ENCODE measurements at places on chromosomes 3 and 15.
A peak's percentile ranks its signal among the peaks of the same experiment; 100 is the strongest.

- H3K36me3 ChIP-seq = no peaks in the 10 kb centered on the region
- peak overlapping the region; percentile 89 for H3K27ac ChIP-seq
- DNase-seq = no peak
- H3K27me3 ChIP-seq = no peaks in the 10 kb centered on the region
- H3K4me1 ChIP-seq = no peaks in the 10 kb centered on the region
Observed at GRCh38 chr3:113514265-113514769, 639 bp downstream of the SPICE1 start.

DNA sequence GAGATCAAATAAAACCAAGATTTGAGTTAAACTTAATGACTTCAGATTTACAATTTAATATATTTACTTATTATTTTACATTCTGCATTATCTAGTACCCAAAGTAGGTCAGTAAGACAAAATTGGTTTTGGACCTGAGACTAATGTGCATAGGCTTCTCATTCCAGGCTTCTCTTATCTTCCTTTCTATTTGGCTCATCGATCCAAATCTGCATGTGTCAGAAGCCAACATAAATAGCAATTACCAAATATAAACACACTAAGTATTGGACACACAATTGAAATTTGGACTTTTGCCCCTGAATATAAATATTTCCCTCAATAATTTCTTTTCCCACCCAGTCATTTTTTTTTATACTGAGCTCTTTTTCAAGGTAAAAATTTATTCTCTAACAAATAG lies 290.6 kb upstream of the ARHGEF26 start:
- H3K4me3 ChIP-seq = no peak overlapping the region
- H3K27ac ChIP-seq = no peak overlapping the region
- H3K27me3 ChIP-seq = no peaks in the 10 kb centered on the region
- H3K4me1 ChIP-seq = no peaks in the 10 kb centered on the region

DNA sequence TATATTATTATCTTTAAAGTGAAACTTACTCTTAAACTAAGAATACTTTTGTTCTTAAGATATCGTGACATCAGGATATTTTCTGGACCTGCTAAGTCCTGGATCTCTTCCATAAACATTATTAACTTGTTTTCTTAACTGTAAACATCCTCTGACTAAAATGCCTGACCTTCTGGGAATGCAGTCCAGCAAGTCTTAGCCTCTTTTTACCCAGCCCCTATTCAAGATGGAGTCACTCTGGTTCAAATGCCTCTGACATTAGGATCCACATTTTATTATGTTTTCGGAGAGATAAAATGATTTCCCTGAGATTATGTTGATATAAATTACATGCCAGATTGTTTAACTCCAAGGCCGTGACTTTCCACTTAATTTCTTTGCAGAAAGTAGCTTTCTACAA lies 37.6 kb downstream of the OSTN start:
- no peaks in the 10 kb centered on the region for H3K36me3 ChIP-seq
- H3K4me1 ChIP-seq = no peaks in the 10 kb centered on the region
- no peaks in the 10 kb centered on the region for H3K27me3 ChIP-seq
- H3K4me3 ChIP-seq = no peak overlapping the region
- no peak for DNase-seq

DNA sequence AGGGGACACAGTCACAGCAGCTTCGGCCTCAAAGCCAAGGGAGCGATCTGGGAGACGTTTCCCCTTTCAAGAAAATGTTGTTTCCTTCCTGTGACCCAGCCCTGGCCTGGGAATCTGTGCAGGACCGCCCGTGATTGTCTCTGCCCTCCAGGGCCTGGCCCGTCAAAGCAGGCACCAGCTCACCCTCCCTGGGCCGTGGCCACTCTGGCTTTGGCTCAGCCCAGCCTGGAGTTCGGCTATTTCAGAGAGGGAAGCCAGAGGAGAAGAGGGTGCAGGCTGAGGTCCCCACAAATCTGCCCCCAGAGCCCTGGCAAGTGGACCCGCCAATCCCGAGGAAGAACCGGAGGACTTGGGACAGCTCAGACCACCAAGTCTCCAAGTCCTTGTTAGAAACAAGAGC lies 12.7 kb downstream of the GATA2 start:
- H3K36me3 ChIP-seq = no peaks in the 10 kb centered on the region
- H3K4me1 ChIP-seq = no peaks in the 10 kb centered on the region
- peaks cover 3% of the 10 kb centered on the region for H3K27me3 ChIP-seq
- DNase-seq = no peak
- no peak overlapping the region for H3K4me3 ChIP-seq
- no peak overlapping the region for H3K27ac ChIP-seq

- H3K27ac ChIP-seq = no peak overlapping the region
- H3K27me3 ChIP-seq = no peaks in the 10 kb centered on the region
- no peak for DNase-seq
- H3K36me3 ChIP-seq = no peaks in the 10 kb centered on the region
Observed at GRCh38 chr3:100637197-100637631, 27.8 kb downstream of the ADGRG7 start.

DNA sequence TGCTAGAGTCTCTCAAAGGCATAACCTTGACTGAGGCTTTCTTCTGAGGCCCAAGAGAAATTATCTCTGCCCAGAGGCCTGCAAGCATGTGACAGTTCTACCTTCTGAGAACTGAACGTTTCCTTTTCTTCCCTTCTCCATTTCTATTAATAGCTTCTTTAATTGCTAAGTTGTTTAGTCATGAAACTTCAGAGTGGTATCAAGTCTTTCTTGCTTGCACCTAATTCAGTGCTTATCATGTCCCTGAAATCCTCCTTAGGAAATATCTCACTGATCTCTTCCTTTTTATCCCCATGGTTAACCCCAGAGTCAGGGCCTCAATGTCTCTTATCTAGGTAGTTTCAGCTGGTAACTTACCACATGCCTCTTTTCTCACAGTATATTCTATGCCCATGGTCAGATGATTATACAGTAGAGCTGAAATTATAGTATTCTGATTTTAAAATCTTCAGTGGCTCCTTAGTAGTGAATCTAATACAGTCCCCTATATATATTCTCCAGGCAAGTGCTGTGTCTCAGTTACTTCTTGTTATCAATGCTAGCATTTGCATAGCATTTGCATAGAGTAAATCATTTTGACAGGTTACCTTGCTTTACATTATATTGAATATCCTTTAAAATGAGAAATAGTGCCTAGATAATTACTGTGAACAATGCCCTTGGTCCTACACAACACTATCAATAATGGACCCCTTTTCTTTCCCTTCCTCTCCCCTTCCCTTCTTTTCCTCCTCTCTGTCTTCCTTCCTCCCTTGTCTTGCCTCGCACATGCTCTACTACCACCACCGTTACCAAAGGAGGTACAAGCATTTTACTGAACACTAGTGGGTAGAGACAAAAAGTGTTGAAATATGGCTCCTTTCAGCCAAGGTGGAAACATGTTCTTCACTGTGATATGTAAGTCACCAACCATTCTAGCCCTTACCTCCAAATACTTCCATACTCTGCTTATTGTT lies 33.0 kb downstream of the KBTBD8 start:
- H3K4me1 ChIP-seq = no peaks in the 10 kb centered on the region
- no peaks in the 10 kb centered on the region for H3K27me3 ChIP-seq
- DNase-seq = no peak
- H3K4me3 ChIP-seq = no peak overlapping the region
- no peaks in the 10 kb centered on the region for H3K36me3 ChIP-seq
- no peak overlapping the region for H3K27ac ChIP-seq

GRCh38 chr3:182484682-182485081 lies 308.6 kb upstream of the ATP11B start:
- no peak overlapping the region for H3K27ac ChIP-seq
- no peaks in the 10 kb centered on the region for H3K4me1 ChIP-seq
- H3K36me3 ChIP-seq = no peaks in the 10 kb centered on the region
- no peak overlapping the region for H3K4me3 ChIP-seq

DNA sequence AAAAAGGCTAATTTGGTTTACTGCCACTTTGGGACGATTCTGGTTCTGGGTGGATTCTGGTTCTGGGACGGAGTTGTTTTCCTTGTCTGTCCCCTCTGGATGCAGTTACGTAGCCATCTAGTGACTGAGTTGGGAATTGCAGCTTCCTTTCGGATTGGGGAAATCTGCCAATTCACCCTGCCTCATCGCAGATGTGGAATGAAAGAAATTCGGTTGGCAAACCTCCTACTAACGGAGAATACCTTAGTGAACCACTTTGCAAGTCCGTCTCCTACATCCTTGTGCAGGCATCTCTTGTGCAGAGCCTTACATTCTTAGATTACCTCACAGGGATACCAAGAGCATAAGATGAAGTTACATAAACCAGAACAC lies 31.5 kb upstream of the AP4E1 start:
- H3K4me1 ChIP-seq = peaks cover 3% of the 10 kb centered on the region
- H3K27ac ChIP-seq = peak overlapping the region; percentile 56
- peak overlapping the region; percentile 43 for H3K4me3 ChIP-seq
- no peaks in the 10 kb centered on the region for H3K36me3 ChIP-seq
- peak; percentile 65 for DNase-seq
- no peaks in the 10 kb centered on the region for H3K27me3 ChIP-seq

GRCh38 chr3:173652093-173652492 lies 254.5 kb downstream of the NLGN1 start:
- no peak for DNase-seq
- no peak overlapping the region for H3K27ac ChIP-seq
- no peaks in the 10 kb centered on the region for H3K27me3 ChIP-seq

DNA sequence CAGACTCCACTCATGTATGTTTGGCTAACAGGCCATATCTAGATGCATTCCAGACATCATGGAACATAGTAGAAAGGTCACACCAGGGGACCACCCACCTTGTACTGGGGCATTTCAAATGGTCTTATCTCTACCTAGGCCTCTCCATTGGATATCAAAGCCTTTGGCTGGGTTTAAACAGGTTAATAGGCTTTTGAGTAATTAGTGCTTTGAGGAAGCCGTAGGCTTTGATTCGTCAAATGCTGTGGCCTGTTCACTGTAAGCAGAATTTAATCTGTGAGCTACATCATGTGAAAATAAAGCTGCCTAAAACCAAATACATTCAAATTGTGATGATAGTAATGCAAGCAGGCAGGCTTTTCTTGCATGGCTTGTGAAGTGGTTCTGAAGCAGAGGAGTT lies 129.5 kb downstream of the ST8SIA2 start:
- no peaks in the 10 kb centered on the region for H3K4me1 ChIP-seq
- no peak overlapping the region for H3K4me3 ChIP-seq
- DNase-seq = no peak
- no peaks in the 10 kb centered on the region for H3K27me3 ChIP-seq

DNA sequence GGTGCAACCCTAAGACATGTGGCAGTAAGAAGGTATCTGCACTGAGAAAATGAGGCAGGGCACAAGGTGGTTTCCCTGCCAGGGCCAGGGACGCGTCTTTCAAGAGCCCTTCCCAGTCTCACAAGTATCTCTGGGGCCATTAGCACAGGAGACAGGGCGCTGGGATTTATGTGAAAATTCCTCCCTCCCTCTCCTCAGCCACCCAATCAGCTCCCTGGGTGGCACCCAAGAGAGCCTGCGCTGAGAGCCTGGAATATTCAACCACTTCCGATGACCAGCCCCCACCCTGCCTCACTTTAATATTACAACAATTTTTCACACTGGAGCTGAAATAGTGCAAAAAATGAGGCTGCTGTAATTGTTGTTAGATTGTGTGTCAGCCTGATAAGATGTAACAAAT lies 26.1 kb downstream of the SEC61A1 start:
- H3K4me1 ChIP-seq = no peaks in the 10 kb centered on the region
- no peak for DNase-seq
- H3K27ac ChIP-seq = no peak overlapping the region
- no peak overlapping the region for H3K4me3 ChIP-seq
